ENCODE measurements at places on chromosomes 4 and X.

GRCh38 chrX:64975491-64975890 lies 759 bp downstream of the ZC4H2 start:
- no peak for DNase-seq

DNA sequence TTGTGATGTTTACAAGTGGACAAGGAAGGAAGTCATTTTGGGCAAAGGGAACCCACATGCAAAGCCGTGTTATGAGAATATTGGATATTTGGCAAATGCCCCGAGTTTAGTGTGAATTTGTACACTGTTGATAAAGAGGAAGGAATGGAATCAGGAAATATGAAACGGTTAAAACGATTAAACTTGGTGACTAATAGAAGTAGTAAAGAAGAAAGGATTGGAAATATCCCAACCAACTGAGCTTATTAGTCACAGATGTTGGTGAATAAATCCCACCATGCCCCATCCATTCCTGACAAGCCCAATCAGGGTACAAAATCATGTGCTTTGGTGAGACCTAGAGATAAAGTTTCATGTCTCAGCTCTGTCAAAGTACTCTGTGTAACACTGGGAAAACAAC lies 22.0 kb downstream of the ARHGAP24 start:
- DNase-seq = no peak

- no peak for DNase-seq
Measured at GRCh38 chr4:154578919-154579318, 11.6 kb downstream of the FGA start.

- DNase-seq = no peak
Measured at GRCh38 chrX:20742106-20742505, 475.4 kb upstream of the RPS6KA3 start.

GRCh38 chr4:44256414-44256813 lies 192.2 kb downstream of the KCTD8 start:
- DNase-seq = no peak

DNA sequence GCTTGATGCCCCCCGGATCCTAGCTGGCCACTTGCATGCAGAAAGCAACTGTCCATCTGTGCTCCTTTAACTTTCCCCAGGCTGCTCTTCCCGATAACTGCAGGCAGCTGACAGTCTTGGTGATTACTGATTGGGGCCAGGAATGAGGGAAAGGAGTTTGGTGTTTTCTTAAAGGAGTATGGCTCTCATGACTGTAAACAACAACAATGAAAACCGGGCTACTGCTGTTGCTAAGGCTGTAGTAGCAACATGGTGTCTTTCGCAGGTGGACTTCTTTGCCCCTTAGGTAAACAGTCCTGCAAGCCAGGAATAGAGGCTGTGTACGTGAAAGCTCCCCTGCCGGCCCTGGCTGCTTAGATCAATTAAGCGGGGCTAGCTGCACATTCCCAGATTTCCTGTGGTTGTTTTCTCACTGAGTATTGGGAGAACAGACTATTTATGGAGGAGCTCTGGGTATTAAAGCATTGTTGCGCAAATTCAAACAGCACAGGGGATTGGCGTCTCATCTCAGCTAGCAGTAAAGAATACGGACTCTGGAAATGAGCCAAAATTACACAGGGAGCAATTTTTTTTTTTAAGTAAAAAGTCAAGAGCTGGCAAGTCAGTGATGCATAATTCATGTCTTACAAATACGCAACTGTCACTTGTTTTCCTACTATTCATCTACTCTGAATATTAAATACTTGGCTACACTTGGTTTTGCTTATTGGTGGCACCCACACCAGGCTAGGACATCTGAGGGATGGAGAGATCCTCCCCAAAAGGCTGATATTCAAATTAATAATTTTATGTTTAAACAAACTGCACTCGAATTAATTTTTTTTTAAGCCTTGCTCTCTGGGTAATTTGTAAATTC lies 61.6 kb upstream of the NAP1L5 start:
- DNase-seq = no peak

- no peak for DNase-seq
Measured at GRCh38 chr4:108030332-108030731, 40.6 kb downstream of the HADH start.

- DNase-seq = no peak
Measured at GRCh38 chr4:34194585-34194984, 2049.7 kb downstream of the ARAP2 start.

GRCh38 chr4:34362654-34363053 lies 1881.7 kb downstream of the ARAP2 start:
- DNase-seq = no peak

DNA sequence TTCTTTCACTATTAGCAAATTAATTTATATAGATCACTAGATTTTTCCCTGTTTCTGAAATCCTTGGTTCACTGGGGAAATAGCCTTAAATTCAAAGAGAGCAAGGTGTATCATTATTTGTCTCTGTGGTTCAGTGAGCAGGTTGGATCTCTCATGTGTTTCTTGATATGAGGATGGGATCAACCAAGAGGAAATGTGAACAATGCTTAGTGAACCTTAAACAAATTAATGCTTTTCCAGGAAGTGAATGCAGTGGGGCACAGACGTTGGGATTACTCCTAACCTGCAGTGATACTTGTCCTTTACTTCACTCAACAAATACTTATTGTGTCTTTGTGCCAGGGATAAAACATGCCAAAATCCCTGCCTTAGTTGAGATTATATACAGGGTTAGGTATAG lies 193.2 kb downstream of the SHROOM3 start:
- no peak for DNase-seq

DNA sequence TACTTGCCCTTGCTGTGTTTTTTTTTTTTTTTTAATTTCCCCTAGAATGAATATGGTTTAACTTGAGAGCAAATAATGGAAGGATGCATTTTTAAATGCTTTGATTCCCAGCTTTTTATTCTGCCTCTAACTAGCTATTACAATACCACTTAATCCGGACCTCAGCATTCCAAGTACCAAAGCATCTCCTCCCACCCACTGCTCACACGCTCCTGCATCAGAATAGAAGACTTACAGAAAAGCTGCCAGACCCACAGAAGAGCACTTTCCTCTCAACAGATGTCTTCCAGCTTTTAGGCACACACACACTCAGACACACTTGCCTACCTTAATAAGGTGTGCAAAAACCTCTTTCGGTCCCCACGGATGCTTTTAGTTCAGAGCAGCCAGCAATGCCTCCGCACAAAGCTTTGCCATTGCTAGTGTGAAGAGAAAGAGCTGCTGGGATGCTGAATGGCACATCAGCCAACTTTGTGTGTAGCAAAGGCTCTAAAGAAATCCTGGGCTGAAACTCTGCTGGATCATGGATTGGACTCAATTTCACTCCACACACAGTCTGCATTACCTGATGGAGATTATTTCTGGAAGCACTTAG lies 1056.2 kb downstream of the DMD start:
- DNase-seq = no peak

- DNase-seq = no peak
Measured at GRCh38 chrX:22603060-22603459, 330.3 kb downstream of the CBLL2 start.

- peak; percentile 64 for DNase-seq
Measured at GRCh38 chr4:143184217-143184502, 557 bp upstream of the USP38 start.

- DNase-seq = no peak
Measured at GRCh38 chrX:6067600-6067999, 161.1 kb downstream of the NLGN4X start.

DNA sequence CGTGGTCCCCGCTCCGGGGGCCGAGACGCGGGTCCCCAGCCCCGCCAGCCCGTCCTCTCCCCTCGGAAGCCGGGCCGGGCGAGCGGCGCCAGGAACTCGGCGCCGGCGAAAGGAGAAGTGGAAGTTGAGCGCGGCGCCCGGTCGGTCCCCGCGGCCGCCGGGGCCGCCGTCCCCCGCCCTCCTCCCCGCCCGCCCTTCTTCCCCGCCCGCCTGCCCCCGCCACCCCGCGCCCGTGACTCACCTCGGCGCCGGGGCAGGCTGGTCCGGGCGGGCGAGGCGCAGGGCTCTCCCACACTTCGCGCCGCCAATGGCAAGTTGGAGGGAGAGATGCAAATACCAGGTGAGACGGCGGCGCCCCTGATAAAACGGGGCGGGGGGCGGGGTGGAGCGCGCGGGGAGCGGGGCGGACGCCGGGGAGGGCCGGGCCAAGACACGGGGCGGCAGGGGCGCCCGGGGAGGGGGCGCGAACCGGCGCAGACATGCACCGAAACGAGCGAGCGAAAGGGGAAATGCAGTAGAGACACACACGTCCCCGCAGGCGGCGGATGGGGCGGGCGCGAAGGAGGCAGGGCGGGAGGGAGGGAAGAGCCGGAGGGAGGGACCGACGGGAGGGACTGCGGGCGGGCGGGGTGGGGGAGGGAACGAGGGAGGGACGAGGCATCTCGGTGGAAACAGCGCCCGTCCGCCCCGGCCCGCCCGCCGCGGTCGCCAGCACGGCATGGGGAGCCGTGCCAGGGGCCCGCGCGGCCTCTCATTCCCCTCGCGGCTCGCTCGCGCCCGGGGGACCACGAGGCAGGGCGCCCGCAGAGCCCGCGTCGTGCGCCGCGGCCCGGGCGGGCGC lies at the start of gene ELF4:
Gene ELF4, minus strand, starts transcription at position 119 of the 841 bp plus-strand sequence. CDS start 29,167 bp downstream, outside the sequence.
- peak; percentile 19 for DNase-seq

DNA sequence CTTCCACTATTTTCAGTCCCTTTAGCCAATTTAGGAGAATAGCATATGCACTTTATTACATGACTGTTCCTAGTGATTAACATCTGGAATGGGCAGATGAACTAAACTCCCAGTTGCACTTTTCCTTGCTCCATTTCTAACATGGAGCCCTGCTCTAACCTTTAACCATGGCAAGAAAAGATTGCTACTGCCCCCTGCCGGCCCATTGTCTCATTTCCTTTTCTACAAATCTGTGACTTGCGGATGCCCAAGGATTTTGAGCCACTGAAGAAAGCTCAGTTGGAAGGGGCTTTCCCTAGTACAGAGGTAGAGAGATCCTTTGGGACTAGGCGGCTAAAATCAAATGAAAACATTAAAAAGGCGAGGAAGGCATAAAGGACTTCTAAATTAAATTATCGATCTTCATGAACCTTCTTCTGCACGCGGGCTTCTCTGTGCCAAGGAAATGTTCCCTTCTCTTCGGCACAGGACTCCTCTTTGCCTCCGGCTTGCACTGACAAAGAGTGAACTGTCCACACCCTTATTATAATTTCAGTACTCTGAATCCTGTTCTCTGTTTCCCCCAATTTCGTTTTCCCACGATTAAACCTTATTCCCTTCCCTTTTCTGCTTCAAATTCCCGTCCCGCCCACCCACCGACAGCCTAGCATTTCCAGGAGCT lies 577 bp upstream of the GLRA2 start:
- DNase-seq = no peak

GRCh38 chr4:137422666-137423065 lies 109.6 kb downstream of the PCDH18 start:
- no peak for DNase-seq

- DNase-seq = no peak
Measured at GRCh38 chr4:48904541-48905142, 1.9 kb downstream of the OCIAD2 start.

DNA sequence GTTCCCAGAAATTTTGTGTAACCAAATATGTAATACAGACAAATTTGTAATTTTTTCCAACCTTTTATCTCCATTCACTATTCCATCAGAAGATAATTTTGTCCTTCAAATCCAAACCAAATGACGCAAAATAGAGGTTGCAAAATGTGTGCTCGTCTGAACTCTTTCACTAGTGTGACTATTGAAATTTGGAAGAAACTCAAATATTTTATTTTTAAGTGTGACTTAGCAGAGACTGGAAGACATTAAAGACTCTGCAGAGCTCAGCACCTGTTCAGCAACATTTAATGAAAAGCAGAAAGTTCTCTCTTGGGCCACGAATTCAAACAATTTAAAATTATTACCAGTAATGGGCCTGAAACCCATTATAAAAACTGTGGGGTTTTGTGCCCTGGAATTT lies 30.0 kb upstream of the APELA start:
- DNase-seq = no peak

GRCh38 chrX:130805903-130806302 lies 97.1 kb downstream of the ENOX2 start:
- DNase-seq = no peak

DNA sequence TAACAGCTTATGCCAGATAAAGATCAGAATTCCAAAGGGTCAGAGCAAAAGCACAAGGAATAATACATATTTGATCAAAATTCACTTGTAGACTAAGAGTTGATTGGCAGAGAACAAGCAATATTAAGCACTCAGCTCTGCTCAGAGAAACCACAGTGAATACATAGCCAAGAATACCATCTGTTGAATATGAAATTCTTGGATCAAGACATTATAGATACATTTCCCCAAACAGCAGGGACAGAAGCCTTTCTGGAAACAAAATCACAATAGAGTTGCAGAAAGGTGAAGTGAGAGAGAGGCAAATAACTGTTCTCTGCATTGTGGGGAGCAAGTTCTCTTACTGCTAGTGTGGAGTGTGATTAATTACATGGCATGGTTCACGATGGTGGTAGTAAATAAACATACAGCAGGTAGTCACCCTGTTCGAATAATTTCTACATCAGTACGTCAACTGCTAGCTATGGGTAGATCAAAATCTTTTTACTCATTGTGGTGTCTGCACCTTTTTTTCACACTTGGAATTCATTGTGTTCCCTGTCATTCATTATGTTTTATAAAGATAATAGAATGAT lies 366.7 kb downstream of the PCDH7 start:
- no peak for DNase-seq

DNA sequence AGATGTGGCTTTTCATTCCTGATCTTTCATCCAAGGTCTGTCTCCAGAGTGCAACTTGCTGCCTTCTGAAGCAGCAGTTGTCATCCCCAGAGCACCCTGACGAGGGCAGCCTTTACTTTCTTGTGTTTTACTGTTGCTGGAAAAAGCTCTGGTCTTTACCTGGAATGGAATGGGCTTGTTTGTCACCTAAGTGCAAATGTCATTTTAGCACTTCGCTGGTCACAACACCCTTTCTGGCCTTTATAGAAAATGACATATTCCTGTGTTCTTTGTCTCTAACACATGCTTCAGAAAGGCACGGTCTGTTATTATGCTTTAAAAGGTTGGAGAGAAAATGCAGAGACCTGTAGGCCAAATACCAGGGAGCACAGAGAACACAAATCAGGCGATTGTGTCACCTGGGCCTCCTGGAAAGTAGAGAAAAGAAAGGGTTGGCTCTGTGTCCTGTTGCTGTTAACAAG lies 332.7 kb upstream of the IGFBP7 start:
- no peak for DNase-seq

GRCh38 chr4:56787380-56787779 lies 34.1 kb downstream of the SPINK2 start:
- no peak for DNase-seq

- no peak for DNase-seq
Measured at GRCh38 chr4:4651811-4652755, 110.2 kb upstream of the STX18 start.
